Smooth muscle cell of the brain vasculature (primary cell): ENCODE measurements at places on chromosomes 2 and 18.

GRCh38 chr2:65177751-65178442 is 48.0 kb upstream of the RAB1A start:
- no peak for DNase-seq

- DNase-seq: no peak
These were observed 580.8 kb downstream of the ERBB4 start for GRCh38 chr2:211957799-211958198.

- DNase-seq: no peak
These were observed 92.0 kb downstream of the ASAP2 start for GRCh38 chr2:9298583-9298982.

GRCh38 chr2:230905448-230906421 is 19.3 kb downstream of the GPR55 start:
- no peak for DNase-seq

DNA sequence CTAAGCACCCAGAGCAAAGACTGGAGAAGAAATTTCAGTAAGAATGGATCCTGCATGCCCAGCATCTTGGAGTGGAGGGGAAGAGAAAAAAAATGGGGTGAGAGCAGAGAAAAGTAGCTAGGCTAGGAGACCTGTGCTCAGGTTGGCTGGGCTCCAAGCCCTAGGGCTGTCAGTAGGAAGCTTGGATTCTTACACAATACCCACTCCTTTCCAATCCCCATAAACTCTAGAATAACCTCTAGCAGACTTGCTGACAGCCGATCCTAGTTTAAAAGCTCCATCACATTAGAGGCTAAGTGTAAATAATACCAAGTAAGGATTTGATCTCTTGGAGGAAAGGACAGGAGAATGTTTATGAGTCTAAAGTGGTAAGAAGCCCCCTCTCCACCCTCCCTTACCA is 46.2 kb upstream of the NABP1 start:
- DNase-seq: no peak

- DNase-seq: no peak
These were observed 33.6 kb upstream of the VWC2L start for GRCh38 chr2:214377286-214377624.
